Mucosa of descending colon (tissue), 3 donors: ENCODE measurements at places on chromosomes 5 and 9. TPM values are rescaled to one million over a fixed set of nuclear protein-coding genes. Genes with fewer than 3 reads are reported as not detected.

DNA sequence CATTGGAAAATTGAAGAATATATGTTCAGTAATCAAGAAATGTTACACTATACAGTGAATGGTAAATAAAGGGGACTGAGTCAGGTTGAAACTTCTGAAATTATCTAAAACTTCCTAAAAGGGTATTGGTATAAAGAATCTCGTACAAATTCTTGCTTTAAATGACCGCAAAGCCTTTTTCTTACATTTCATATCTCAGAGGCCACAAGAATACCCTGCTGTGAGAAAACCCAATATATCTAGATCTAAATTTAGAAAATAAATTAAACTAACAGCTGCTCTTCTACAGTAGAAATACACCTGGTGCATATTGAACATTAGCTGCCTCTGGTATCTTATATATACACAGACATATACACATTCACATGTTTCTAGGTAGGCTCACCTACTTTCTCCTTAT is 221.7 kb downstream of the PCSK5 start:
- DNase-seq = no peak

- DNase-seq = peak; percentile 69
Measured at GRCh38 chr5:149776361-149777305, 46.5 kb downstream of the PPARGC1B start.

DNA sequence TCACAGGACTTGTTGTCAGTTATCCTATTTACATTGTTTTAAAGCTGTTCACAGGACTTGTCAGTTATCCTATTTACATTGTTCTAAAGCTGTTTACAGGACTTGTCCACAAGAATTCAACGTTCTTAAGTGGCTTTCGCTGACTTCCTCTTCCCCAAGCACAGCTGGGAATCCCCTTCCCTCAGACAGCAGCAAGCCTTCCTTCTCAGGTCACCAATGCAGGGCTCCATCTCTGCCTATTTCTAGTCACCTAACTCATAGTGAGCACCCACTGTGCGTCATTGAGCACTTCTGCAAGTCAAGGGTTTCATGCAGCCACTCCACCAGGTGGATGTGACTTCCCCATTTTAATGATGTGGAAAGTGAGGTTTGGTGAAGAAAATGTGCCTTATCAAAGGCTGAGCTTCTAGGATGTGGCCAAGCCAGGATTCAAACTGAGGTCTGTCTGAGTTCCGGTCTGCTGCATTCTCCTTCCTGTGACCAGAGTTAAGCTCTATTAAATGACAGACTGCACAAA is 109.8 kb upstream of the ZNF462 start:
- DNase-seq = no peak

GRCh38 chr9:117535973-117536372 is 121.1 kb upstream of the ASTN2 start:
- no peak for DNase-seq

Gene LAMC3
- total RNA-seq = 0.58 TPM

Gene MARVELD2
- total RNA-seq = 63.1 TPM
